ENCODE measurements at places on chromosomes 2 and 18.

DNA sequence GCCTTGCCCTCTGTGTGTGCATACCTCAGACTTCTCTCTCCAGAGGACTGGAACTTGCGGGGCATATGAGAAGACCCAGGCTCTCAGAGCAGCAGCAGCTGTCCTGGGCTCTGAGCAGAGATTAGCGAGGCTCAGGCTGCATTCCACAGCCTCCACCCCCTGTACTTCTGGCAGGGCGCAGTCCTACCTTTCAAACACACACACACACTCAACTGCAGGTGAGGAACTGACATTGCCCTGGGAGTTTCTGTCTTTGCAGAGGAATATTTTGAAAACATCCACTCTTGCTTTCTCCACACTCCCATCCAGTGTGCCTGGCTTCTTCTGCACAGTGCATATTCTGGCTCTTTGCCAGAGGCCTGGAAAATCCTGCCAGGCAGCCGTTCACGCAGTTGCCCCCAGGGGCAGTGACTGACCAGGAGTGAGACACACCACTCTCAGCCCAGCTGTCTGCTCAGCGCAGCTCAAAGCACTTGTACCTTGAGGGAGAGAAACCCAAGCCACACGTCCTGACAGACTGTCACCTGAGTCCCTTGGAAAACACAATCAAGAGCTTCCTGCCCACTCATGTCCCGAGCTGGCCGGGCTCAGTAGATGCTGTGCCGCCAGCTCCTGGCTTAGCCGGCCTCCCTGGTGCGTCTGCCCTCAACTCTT is 460.8 kb downstream of the RNF144A start:
- DNase-seq = no peak

GRCh38 chr2:85578243-85579180 is 1.1 kb downstream of the VAMP8 start:
- no peak for DNase-seq

DNA sequence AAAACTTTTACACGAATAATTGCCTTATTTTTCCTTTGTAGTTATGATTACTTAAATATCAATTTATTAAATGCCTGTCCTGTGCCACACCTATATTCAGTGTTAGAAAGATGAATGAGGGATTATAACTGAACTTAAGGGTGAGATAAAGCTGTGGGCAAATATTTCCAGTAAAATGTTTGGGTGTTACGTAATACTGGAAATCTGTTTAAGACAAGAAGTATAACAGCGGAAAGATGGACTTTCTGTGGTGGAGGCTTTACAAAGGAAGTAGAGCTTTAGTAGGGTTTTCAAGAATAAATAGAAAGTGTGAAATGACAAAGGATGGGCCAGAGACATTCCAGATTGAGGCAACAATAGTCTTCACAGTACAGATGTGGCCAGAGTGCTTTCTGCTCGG is 927.0 kb downstream of the DPP10 start:
- no peak for DNase-seq

GRCh38 chr2:28055325-28055970 is 164.9 kb downstream of the BABAM2 start:
- no peak for DNase-seq

- no peak for DNase-seq
These were observed 133.0 kb downstream of the CELF4 start for GRCh38 chr18:37432436-37433195.

DNA sequence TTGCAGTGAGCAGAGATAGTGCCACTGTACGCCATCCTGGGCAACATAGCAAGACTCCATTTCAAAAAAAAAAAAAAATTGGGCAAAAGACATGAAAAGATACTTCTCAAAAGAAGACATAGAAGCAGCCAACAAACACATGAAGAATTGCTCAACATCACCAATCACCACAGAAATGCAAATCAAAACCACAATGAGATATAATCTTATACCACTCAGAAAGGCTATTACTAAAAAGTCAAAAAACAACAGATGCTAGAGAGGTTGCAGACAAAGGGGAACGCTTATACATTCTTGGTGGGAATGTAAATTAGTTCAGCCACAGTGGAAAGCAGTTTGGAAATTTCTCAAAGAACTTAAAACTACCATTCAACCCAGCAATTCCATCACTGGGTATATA is 43.1 kb upstream of the CHAC2 start:
- no peak for DNase-seq

- DNase-seq = no peak
These were observed 157.0 kb upstream of the SH3BP4 start for GRCh38 chr2:234794866-234795265.

DNA sequence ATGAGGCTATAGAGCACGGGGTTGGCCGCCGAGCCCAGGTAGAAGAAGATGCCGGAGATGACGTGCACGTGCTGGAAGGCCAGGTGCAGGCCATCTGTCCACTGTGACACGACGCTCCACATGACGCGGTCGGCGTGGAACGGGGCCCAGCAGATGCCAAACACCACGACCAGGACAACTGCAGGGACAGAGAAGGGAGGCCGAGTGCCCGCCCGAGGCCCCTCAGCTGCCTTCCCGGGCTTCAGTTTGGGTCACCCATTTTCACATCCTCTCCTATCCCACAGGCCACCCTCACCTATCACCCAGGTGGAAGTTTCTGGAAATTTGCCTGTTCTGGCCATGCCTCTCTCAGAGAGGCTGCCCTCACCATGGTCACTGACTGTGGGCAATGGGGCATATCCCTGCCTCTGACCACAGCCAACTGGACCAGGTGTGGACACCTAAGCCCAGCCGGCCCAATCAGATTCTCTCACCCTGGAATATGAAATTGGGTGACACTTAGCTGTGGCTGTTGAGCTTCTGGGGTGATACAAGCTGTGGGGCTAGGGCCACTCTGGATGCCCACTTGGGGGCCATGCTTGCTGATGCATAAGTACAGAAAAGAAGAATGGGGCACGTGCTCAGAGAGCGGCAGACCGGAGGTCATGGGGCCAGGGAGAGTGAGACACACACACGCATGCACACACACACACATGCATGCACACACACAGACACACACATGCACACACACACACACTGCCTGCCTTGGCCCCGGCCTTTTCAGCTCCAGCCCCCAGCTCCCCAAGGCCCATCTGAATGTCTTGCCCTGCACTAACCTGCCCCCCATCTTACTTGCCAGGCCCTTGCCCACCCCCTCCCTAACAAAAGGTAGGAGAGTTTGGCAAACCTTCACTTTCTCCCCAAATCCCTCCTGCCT is 4.7 kb downstream of the NMUR1 start:
- DNase-seq = no peak

DNA sequence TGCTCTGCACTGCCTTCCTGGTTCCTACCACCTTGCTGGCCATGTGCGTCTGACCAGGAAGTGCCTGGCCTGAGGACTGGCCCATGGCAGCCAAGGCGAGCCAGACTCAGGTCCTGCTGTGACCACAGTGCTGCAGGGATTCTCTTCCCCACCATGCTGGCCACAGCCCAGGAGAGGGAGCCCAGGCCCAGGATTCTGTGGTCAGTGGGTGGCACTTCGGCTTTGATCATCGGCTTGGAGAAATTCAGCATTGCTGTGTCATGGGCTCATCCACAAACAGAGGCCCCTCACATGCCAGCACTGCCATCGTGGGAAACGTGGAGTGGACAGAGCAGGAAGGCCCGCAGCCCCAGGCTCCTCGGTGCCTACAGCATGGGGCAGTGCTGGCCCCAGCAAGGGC is 211.6 kb downstream of the SEPTIN10 start:
- no peak for DNase-seq

Measured in smooth muscle cell of the brain vasculature (primary cell).